ENCODE measurements at places on chromosomes 11 and 22.

- DNase-seq, result no peak
Observed at GRCh38 chr11:76626266-76626665, 44.3 kb downstream of the LRRC32 start.

DNA sequence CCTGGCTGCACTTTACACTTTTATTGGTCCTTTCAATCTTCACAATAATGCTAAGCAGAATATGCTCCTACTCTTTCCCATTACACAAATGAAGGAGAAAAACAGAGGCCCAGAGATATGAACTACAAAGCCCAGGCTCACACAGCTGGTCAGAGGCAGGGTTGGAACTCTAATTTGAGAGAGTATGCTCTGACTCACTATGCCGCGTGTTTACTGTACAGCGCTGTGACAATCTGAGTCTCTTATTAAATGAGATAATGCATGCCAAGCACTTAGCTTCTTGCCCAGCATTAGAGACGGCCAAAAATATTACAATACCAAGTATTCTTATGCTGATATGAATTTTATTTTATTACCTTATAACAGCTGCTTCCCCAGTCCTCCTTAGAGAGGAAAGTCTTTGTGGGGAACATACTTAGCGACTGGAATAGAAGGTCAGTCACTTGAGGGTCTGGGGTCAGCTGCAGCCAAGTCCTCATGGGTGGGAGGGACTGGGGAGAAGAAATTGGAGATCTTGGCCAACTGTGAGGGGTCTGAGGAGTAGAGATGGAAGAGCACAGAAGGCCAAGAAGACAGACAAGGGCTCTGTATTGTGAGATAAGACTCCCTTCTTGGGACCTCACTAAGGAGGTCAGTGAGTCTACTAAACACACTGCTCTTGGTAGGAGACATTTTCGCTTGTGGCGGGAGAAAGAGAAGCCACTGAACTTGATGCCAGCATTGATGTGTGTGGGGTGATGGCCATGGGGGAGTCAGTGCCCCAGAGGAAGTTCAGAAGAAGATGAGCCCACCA lies 150.8 kb upstream of the TIMP3 start:
- no peak for DNase-seq

DNA sequence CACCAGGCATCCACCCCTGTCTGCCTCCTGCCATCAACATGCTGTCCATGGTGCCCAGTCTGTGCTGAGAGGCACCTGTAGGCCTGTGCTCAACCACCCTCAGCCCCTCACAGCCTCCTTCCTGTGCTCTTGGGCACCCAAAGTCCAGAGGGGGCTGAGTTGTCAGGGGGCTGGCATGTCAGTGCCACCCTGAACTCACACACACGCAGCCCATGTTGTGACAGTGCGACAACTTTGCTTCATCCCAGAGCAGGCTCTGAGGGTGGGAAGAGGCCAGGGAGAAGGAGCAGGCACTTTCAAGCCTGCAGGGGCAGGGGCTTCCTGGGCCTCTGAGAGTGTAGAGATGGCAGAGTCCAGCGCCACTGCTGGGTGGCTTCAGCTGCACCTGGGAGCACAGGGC lies 491.0 kb downstream of the TMEM135 start:
- DNase-seq, result no peak

DNA sequence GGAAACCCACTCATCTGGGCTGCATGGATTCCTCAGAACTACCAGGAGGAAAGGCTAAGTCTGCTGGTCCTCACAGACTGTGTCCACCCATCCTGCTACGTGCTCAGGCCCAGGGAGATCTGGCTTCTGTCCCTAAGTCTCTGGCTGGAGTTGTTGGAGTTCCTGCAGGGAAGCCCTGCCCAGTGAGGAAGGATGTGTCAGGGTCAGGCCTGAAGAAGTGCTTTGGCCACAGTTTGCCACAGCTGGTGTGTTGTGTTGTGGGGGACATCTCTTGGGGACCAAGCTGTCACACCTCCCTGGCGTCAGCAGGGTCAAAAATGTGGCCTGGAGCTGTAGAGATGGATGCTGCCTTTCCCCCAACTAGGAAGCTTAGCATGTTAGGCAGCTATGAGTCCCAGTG lies 684.7 kb downstream of the METTL15 start:
- DNase-seq, result no peak

GRCh38 chr22:43821606-43822425 lies 9.7 kb upstream of the EFCAB6 start:
- DNase-seq, result no peak

DNA sequence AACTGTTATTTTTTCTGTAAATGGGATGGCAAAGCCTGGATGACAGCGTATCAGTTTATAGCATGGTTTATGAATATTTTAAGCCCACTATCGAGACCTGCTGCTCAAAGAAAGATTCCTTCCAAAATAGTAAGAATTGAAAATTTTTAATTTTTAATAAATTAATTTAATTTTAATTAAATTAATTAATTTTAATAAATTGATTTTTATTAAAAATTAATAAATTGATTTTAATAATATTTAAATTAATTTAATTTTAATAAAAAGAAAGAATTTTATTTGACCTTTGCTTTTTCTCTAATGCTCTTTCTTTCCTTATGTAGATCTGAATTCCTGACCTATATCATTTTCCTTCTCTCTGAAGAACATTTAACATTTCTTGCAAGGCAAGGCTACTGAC lies 62.9 kb downstream of the EXT2 start:
- DNase-seq, result no peak

- DNase-seq, result no peak
Observed at GRCh38 chr22:21707677-21708076, 27.9 kb downstream of the YPEL1 start.

GRCh38 chr11:46259971-46260560 lies 17.4 kb upstream of the CREB3L1 start:
- DNase-seq, result no peak

- DNase-seq, result no peak
Observed at GRCh38 chr11:112042961-112043304, 17.7 kb downstream of the DLAT start.

DNA sequence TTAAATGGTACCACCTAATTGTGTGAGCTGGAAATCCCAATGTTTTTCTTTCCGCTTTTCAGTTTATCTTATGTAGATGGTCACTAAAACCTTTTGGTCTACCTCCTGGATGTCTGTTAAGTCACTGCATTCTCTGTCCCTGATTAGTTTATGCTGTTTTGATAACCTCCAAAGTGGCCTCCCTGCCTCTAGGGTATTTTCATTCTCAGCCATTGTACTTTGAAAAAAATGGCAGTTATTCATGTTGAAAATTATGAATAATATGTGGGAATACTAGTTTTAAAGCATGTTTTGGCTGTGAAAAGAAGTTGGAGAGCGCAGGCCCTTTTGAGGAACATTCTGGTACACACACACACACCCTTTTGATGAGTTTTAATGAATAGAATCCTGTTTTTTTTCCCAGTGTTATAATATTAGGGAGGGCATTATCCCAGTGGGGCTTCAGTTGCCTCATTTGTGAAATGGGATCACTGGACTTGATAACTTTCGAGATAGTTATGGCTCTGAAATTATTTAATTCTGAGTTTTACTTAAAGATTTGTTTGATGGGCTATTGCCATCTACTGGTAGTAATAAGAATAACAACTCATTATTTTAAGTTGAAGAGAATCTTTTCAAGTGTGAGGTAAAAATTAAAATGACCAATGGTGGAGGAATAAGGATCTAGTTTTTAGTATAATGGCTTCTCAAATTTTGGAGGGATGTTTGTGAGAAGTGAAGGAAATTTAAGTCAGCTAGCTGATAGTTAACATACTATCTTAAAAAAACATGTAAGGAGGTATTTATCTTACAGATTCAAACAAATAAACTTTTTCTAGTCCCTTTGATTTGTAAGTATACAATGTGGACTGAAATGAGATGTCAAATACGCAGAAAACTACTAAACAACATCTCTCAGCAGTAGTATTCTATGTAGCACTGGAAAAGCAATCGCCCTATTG lies 3.9 kb downstream of the FDX1 start:
- DNase-seq, result no peak

DNA sequence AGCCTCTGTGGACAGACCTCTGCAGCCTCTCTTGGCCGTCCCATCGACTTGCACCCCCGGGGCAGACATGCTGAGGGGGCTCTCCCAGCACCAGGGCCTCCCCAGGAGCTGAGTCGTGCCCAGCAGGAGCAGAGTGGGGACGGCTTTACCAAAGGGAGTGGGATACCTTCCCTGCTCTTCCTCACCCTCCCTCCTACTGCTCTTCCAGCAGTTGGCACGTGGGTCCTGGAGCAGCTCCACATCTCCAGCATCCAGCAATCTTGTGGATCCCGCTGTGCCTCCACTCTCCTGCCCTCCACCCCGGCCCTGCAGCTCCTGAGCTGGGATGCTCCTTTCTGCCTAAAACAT lies 854.0 kb downstream of the BRD1 start:
- DNase-seq, result no peak

DNA sequence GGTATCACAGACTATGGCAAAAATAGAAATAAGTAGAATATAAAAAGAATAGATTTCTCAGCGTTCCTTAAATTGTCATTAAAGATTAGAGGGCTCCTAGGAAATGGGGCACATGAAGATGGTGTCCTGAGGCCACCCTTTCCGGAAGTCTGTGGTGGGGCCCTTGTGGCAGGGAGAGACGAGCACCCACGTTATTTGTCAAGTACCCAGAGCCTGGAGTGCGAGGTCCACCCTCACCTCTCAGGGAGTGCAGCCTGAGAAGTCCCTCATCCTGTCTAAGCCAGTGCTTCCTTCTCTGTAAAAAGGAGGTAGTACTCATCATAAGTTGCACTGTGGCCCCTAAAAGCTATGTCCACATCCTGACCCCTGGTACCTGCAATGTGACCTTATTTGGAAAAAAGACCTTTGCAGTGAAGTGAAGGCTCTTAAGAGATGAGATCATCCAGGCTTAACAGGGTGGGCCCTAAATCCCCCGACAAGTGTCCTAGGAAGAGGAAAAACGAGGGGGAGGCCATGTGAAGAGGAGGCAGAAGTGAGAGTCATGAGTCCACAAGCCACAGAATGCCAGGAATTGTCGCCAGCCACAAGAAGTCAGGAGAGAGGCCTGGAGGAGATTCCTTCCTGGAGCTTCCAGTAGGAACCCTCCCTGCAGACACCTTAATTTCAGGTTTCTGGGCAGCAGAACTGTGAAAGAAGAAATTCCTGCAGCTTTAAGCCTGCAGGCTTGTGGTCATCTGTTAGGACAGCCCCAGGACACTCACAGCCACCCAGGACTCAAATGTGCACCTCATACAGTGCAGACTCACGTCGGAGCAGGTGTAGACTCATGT lies 76.8 kb upstream of the CCND1 start:
- DNase-seq, result no peak

GRCh38 chr22:45441138-45441537 lies 27.6 kb downstream of the RIBC2 start:
- peak; percentile 38 for DNase-seq

GRCh38 chr22:37497062-37497599 lies 10.9 kb upstream of the MFNG start:
- no peak for DNase-seq

- DNase-seq, result no peak
Observed at GRCh38 chr11:94796863-94797262, 28.7 kb downstream of the AMOTL1 start.

- no peak for DNase-seq
Observed at GRCh38 chr11:1796413-1797011, 32.8 kb upstream of the CTSD start.

DNA sequence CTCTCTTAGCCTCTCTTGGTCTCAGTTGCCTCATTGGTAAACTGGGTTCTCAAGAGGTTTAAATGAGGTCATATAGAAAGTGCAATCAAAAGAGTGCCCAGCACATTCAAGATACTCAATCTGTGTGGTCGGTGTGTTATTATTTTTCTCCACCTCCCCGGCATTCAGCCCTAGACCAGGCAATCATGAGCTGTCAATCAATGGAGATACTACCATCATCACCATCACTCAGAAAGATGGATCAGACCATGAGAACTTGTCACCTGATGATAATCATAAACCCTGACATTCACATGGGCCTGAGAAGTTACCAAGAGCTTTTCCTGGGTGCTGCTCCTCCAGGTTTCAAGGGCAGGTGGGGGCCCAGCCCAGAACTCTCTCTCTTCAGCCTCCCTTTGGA lies 166.1 kb downstream of the MN1 start:
- DNase-seq, result no peak

DNA sequence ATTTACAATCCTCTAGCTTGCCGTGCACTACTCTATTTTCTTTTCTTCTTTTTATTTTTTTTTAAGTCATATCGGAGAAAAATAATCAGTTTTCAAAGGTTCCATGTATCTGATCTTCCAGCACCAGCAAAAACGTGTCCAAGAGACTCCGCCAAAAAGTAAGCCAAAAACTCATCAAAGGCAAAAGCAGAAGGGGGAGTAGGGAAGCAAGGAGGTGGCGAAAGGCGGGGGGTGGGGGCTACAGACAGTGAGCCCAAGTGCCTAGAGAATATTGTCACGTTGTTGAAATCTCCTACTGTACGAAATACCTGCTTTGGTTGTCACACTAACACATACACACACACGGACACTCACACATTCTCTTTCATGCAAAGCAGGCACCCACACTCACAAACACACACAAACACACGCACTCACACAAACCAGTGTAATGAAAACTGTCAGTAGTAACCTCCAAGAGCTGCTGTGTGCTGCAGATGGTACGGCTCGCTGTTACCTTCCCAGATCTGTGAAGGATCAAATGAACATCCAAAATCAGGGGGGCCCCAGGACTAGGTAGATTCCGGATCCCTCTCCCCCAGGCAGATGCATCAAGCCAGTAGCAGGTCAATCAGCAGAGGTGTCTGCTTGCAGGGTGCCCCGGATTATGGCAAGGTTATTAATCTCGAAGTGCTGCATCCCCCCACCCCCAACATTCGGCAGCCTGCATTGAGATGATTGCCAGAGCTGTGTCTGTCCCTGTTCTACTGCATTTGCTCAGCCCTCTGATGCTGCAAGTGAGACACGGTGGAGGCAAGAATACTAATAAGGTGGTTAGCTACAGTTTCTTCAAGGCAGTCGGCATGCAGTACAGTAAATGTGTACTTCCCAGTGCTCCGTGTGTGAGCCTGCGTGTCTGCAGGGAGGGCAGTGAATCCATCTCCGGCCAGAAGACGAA lies at the start of gene LRRC4C:
LRRC4C (minus strand) TSS at position 188 of the 937 bp plus-strand sequence.
- no peak for DNase-seq

GRCh38 chr11:119382101-119382500 lies 611 bp upstream of the USP2 start:
- DNase-seq, result no peak

DNA sequence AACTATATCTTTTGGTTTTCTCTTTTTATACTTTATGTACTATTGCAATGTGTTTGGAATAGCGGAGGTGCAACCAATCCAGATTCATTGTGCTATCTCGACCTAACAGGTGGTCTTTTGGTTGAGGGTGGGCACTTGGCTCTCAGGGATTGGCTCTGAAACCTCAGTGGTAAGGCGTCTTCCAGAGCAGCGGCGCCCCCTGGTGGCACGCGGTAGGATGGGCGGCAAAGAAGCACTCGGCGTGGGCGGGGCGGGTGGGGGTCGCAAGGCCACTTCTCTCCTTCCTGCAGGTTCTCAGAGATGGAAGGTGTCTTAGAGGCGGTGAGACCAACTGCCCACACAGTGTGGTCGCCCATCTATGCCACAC lies 19.2 kb upstream of the PLET1 start:
- DNase-seq, result peak; percentile 82

- no peak for DNase-seq
Observed at GRCh38 chr11:111541254-111542061, 938 bp downstream of the LAYN start.
